ENCODE measurements at places on chromosomes 3 and 15. TPM values are rescaled to one million over a fixed set of nuclear protein-coding genes. Genes with fewer than 3 reads are reported as not detected.

Gene CCDC33
- 1.6 TPM for total RNA-seq

Gene CELF6
- 19.8 TPM for total RNA-seq

Gene CFAP100
- total RNA-seq: 6.5 TPM

Gene ADPRH
- 2.3 TPM for total RNA-seq

Gene GLCE
- 59.1 TPM for total RNA-seq

Gene ARGFX
- total RNA-seq: not detected

Gene EDEM1
- 6.7 TPM for total RNA-seq

Gene TGM5
- not detected for total RNA-seq

Gene EPHB1
- total RNA-seq: 24.2 TPM

Gene TYRO3
- 32.3 TPM for total RNA-seq

Gene PAK6
- 23.5 TPM for total RNA-seq

Gene LMAN1L
- total RNA-seq: not detected

Gene CEP19
- total RNA-seq: 11.8 TPM

Gene GOLGA6B
- not detected for total RNA-seq

Gene CD80
- total RNA-seq: under 0.01 TPM

Gene THPO
- not detected for total RNA-seq

Gene KLHL40
- 0.23 TPM for total RNA-seq

Gene ZNF501
- total RNA-seq: 22.4 TPM

Gene UPK1B
- total RNA-seq: not detected

Gene CHDH
- total RNA-seq: 3.9 TPM

Gene NDUFAF3
- total RNA-seq: 34.6 TPM

Gene SKOR1
- 0.69 TPM for total RNA-seq

Gene SLCO2A1
- total RNA-seq: 0.69 TPM

Gene DAG1
- 33.4 TPM for total RNA-seq

Gene TGM4
- total RNA-seq: not detected

Gene XCR1
- total RNA-seq: not detected

Gene MINAR1
- 41.8 TPM for total RNA-seq

Gene C2CD4A
- under 0.01 TPM for total RNA-seq

Gene CPN2
- not detected for total RNA-seq

Gene SLC12A8
- 5.8 TPM for total RNA-seq

Gene PSTPIP1
- 0.23 TPM for total RNA-seq

Gene EXD1
- under 0.01 TPM for total RNA-seq

Gene CCR8
- total RNA-seq: not detected

Gene PYGO1
- 53.1 TPM for total RNA-seq

Gene SPINT1
- 6.9 TPM for total RNA-seq

Gene GABPB1
- 37.8 TPM for total RNA-seq

Gene APOD
- 10.6 TPM for total RNA-seq

Gene ISG20
- total RNA-seq: under 0.01 TPM

Gene ZNF620
- total RNA-seq: 16.4 TPM

Gene MITF
- total RNA-seq: 4.4 TPM

Gene SMAD6
- 3.5 TPM for total RNA-seq

Gene AMT
- total RNA-seq: 3.9 TPM

Gene ADGRG7
- total RNA-seq: not detected

Gene PLCB2
- 10.6 TPM for total RNA-seq

Gene CCDC39
- total RNA-seq: 3.9 TPM

Gene TLR9
- under 0.01 TPM for total RNA-seq

Gene CHST13
- 0.23 TPM for total RNA-seq

Gene SCG3
- 52.6 TPM for total RNA-seq

Gene SCN11A
- 0.46 TPM for total RNA-seq

Gene PLAAT1
- total RNA-seq: 13.6 TPM

Gene SNRPN
- 445 TPM for total RNA-seq

Gene FRMD5
- 27.9 TPM for total RNA-seq

Gene RNU5B-1
- not detected for total RNA-seq

Gene HDGFL3
- 111 TPM for total RNA-seq
